Cortex of kidney (tissue), 1 donor: ENCODE measurements at places on chromosomes 4 and X.

- no peak for DNase-seq
Measured at GRCh38 chrX:49187028-49187394, 838 bp upstream of the PRICKLE3 start.

- DNase-seq: no peak
Measured at GRCh38 chr4:86670298-86670697, 76.2 kb downstream of the PTPN13 start.

DNA sequence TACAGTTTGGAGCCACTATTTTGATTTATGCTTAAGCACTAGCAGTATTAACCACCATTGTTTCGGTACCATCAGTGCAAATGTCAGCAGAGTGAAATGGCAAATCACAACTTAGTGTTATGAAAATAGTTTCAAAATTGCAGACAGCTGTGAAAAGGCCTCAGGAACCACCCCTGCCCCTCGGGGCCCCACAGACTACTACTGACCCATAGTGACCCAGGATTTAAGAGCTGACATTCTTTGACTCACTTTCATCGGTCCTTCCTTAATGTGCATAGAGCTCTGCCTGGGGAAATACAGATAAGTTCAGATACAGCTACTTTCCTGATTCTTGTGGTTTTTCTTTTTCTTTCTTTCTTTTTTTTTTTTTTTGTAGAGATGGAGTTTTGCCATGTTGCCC is 3.3 kb upstream of the BBS7 start:
- DNase-seq: no peak

GRCh38 chr4:140871368-140871767 is 115.2 kb upstream of the TBC1D9 start:
- DNase-seq: no peak

GRCh38 chr4:43234626-43235415 is 342.3 kb downstream of the GRXCR1 start:
- no peak for DNase-seq

GRCh38 chr4:7041246-7041645 is 1.9 kb upstream of the TADA2B start:
- no peak for DNase-seq

GRCh38 chrX:72314881-72315280 is 9.2 kb upstream of the CITED1 start:
- DNase-seq: no peak

GRCh38 chr4:3301450-3302172 is 8.8 kb downstream of the RGS12 start:
- DNase-seq: no peak

- DNase-seq: no peak
Measured at GRCh38 chr4:38468339-38468866, 195.6 kb upstream of the KLF3 start.

DNA sequence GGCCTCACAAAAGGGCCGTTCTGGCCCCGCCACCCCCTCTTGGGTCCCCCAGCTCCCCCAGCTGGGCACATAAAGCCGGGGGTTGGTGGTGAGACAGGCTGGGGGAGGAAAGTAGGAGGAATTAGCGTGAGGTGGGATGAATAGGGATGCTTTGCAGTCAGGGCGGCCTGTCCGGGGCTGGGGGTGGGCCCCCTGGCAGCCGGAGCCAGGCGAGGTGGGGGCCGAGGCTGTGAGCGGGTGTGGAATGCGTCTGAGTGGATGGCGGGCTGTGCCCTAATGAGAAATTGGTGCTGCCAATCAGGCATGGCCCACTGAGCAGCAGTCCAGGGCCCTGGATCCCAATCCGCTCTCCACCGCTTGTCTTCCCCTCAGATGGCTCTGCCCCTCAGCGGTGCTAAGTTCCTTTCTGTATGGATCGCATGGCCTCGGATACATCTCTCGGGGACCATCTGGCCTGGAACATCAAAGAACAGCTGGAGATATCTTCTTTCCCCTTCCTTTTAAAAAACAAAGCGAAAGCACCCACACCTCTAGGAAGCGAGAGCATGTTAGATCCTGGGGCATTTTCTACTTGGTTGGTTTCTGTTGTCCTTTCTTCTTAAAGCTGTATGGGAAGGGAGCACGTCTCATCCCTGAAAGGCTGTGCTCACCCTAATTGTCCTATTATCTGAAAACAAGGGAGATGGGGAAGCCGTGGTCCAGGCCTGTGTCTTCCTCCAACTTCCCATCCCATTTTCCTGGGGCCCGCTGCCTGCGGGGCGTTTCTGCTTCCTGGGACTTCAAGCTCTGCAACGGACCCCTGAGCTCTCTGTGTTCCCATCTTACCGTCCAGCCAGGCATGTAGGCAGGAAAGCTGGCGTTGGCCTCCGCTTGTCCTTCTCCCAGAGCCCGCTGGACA is 106.9 kb downstream of the SORCS2 start:
- no peak for DNase-seq

DNA sequence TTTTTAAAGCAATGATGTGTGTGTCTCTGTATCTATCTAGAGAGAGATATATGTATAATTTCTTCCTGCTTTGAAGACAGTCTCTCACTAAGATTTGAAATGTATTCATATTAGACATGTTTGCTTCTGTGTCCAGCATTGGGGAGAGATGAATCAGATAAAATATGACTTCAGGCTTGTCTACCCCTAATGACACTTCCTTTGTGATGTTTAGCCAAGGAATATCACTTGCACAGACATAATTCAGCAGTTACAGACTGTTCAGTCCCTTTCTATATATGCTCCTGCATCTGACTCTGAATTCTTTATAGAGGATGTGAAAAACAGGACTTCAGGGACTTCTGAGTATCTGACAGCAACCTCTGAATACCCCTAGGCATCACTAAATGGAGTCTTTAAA is 158.4 kb downstream of the DCLK2 start:
- DNase-seq: no peak

DNA sequence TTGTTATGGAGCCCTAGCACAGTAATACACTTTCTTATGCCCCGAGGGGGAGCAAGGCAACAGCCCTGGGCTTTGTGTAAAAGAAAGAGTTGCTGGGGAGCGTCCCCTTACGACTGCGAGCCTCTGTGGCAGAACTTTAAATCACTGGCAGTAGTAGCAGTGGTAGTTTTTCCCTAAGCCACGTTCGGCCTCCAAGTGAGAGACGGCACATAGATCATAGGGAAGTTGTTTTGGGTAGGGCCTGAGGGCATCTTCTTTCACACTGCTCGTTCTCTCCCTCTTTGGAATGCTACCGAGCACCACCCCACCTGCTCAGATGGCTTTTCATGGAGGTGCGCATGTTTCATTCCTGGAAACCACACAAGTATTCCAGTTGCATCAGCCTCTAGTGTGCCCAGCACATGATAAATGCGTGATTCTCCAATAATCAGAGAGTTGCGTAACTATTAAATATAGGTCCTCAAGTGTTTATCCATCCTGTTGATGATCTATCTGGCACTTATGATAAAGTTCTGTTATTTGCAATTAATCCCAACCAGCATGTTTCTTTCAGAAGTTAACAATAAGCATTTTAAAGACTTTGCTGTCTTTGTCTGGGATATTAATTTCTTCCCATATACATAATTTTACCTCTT is 7.0 kb upstream of the SYNPO2 start:
- DNase-seq: no peak

DNA sequence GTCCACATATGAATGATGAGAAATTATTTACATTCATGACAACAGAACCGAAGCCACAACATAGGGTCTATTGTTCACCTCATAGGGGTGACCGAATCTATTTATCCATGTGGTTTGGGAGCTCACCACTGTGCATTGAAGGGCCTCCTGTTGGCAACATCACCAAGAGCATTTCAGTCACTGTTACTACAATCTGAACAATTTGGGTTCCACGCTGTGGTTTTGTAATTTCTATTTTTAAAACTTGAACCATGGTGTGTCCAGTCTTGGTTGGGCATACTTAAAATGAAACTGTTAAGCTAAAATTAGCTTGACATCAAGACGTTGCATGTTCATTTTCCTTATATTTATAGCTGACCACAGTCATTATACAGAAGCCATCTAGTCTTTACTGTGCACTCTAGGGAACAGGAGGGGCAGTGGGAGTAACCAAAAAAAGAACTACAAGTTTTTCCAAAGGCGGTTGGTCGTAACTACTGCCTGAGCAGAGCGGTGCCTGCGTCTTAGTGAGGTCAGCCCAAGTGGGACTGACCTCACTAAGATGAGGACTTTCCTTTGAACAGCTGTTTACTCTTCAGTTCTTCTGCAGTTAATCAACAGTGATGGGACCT is 192.1 kb downstream of the SPRY1 start:
- no peak for DNase-seq

GRCh38 chrX:150205011-150205410 is 158.1 kb upstream of the MAMLD1 start:
- peak; percentile 3 for DNase-seq

GRCh38 chr4:181592221-181592745 is 650.9 kb upstream of the TENM3 start:
- no peak for DNase-seq

- no peak for DNase-seq
Measured at GRCh38 chrX:43813898-43814297, 68.4 kb downstream of the MAOB start.

- no peak for DNase-seq
Measured at GRCh38 chr4:85548116-85548515, 73.2 kb downstream of the ARHGAP24 start.

- DNase-seq: no peak
Measured at GRCh38 chr4:140095694-140096482, 58.1 kb downstream of the MAML3 start.

DNA sequence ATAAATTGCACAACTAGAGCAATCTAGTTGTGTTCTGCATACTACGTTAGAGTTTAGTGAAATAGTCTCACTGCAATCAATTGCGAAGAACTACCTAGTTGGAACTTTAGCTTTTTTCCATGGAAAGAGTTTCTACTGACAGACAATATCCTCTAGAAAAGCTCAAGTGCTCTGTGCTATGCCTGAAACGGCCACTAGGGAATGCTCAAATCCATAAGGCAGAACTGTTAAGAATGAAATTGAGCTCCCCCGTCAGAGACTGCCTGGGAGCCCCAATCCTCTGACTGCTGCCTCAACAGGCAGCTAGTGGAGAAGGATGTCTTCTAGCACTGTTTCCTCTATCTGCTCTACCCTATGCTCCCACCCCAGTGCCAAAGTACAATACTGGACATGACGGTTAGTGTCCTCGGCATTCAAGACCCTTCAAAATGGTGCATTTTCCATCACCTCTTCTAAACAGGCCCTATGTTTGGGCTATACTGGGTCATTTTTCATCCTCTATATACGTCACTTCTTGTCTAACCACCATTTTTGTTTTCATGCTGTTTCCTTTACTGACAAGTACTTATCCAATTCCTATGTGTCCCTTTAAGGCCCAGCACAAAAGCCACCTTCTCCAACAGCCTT is 35.3 kb downstream of the FRMD7 start:
- DNase-seq: no peak

- DNase-seq: no peak
Measured at GRCh38 chr4:67883902-67884301, at the start of gene TMPRSS11D. TSS of gene TMPRSS11D (minus strand) at chr4:67884002. CDS start at chr4:67883933, 69 bp downstream.

DNA sequence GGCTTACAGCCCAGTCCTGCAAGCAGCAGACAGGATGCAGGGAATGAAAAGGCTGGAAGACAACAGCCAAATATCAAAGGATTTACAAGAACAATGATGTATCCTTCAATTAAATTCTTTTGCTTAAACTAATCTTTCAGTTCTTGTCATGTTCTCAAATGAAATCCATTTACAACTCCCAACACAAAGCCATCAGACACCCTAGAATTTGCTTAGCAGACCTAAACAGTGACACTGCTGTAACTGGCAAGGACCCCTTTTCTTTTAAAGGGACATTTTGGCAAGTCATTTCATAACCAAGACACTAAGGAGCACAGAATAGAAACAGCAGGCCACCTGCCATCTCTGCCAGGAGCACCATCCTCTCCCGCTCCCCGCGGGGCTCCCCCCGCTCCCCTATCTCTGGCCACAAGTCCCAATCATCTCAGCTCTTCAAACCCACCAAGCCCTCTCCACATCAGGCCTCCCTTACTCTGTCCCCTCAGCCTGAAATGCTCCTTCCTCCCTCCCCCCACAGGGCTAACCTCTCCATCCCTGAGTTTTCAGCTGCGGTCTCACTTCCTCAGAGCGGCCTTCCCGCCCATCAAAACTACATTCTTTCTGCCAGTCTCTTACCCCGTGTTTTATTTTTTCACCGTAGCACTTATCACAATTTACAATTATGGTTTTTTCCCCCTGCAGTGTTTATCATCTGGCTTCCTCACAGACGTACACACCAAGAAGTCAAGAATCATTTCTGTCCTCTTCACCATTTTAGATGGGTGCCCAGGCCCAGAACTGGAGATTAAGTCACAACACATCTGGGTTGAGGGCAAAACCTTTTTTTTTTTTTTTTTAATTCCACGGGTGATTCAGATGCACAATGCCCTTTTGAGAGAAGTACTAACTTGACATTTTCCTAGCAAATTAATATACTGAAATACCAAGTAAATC is 45.8 kb downstream of the TSPAN5 start:
- DNase-seq: no peak

DNA sequence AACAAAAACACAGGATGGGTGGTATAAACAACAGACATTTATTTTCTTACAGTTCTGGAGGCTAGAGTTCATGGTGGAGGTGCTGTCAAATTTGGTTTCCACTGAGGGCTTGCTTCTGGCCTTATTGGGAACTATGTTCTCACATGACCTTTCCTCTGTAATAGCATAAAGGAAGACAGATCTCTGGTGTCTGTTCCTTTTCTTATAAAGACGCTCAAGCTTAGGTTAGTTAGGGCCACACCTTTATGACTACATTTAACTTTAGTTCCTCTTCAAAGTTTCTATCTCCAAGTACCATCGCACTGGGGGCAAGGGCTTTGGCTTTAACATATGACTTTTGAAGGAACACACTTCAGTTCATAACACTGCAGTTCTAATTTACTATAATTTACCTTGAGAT is 543.8 kb upstream of the CPEB2 start:
- DNase-seq: no peak

DNA sequence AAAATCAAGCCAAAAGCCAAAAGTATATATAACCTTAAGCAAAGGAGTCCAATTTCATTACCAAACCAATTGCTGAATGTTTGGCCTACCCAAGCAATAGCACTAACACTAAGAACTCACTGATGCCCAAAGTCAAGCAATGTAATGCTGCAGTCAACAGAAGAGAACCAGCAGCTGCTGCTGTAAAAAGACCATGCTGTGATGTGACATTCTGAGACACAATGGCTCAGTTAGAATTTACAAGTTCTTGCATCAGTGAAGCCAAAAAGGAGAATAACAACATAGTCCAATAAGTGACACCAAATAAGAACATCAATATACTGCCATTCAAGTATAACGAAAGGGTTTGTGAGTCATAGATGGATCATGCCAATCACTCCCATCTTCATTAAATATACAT is 514.0 kb upstream of the DIAPH2 start:
- DNase-seq: no peak

GRCh38 chr4:186844059-186844681 is 120.5 kb upstream of the FAT1 start:
- DNase-seq: no peak

DNA sequence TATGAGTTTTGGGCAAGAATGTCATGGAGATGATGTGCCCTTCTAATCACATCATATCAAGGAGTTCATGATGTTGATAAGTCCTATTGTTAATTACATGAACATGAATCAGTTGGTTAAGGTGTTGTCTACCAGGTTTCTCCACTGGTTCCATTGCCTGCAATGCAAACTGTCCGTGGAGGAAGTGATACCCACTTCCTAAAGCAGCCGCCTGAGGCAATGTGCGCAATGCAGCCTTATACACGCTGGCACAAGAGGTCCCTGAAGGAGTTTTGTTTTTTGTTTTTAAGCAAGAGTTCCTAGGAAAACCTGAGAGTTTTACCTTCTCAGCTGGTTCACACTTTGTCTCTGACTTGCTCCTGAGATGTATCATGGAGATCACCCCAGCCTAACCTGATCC is 5.9 kb upstream of the GPKOW start:
- DNase-seq: no peak

- no peak for DNase-seq
Measured at GRCh38 chrX:16140448-16140847, 17.1 kb downstream of the GRPR start.

GRCh38 chr4:35912174-35912573 is 332.1 kb downstream of the ARAP2 start:
- no peak for DNase-seq
